Stimulated activated CD4-positive, alpha-beta T cell treated with anti-CD3 and anti-CD28 coated beads, Interleukin-2, amount 100 ng/mL, for 24 hours (primary cell): ENCODE measurements at places on chromosomes 1 and 21.

GRCh38 chr1:100794748-100795645 lies 75.5 kb downstream of the VCAM1 start:
- no peak for DNase-seq

DNA sequence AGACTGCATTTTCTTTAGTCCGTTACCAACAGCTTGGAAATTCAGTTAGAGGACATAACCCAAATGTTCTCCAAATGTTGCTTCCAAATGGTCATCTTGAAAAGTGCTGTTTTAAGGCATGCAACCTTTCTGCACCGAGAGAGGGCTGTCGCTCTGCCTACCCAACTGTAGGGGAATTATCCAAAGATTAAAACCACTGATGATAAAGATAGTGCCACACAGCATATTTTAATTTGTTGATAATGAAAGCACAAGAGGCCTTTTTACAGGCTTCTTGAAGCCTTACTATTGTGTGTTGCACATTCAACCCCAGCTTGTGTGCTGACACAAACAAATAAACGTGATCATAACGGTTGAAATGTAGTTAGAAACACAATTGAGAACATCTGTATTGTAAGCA lies 121.5 kb downstream of the LMO4 start:
- DNase-seq, result no peak

GRCh38 chr1:67031121-67031858 lies 22.7 kb downstream of the SLC35D1 start:
- DNase-seq, result no peak

- DNase-seq, result no peak
Observed at GRCh38 chr1:202662081-202662480, 48.2 kb downstream of the SYT2 start.

- no peak for DNase-seq
Observed at GRCh38 chr1:91120421-91120820, 98.6 kb upstream of the ZNF644 start.

GRCh38 chr1:12296016-12296415 lies 66.2 kb downstream of the VPS13D start:
- no peak for DNase-seq

DNA sequence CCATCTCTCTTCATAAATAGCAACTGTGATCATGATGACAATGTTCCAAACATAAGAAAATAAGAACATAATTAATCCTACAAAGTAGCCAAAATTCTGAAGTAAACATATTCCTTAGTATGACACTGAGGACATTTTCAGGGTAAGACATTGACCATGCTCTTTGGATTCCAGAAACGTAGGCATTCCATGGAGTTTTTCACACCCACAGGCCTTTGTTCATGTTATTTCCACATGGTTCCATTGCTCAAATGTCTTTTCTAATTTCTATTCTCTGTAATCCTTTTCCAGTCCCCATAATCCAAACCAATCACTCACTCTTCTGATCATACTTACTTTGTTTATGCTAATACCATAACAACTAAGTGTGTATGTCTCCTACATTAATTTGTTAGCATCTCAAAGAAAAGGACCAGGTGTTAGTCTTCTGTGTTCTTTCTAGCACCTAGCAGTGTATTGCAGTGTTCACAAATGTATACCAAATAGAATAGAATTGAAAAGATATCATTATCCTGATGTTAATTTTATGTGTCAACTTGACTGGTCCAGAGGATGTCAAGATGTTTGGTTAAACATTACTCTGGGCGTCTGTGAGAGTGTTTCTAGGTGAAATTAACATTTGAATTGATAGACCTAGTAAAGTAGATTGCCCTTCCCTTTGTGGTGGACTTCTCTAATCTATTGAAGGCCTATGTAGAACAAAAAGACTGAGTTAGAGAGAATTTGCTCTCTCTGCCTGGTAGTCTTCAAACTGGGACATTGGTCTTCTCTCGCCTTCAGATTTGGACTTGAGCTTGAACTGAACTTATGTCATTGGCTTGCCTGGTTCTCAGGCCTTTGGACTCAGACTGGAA lies 516.6 kb downstream of the PTPRC start:
- no peak for DNase-seq

DNA sequence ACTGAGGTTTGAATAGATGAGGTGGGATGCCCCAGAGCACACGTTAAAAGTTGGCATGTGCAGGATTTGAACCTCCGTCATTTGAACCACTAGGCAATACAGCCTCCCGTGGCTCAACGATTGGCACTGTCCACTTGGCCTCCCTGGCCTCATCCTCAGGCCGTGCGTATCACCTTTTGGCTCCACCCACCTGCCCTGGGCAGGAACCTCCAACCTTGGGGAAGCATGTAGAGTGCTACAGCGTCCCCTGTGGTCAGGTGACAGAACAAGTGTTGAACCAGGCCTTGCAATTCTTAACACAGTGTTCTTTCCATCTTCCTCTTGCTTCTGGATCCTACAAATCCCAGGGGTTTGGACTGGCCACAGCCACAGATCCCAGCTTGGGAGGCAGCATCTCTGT lies 112.6 kb downstream of the PAX7 start:
- DNase-seq, result no peak

- no peak for DNase-seq
Observed at GRCh38 chr21:31151156-31152045, 113.1 kb upstream of the KRTAP19-8 start.

DNA sequence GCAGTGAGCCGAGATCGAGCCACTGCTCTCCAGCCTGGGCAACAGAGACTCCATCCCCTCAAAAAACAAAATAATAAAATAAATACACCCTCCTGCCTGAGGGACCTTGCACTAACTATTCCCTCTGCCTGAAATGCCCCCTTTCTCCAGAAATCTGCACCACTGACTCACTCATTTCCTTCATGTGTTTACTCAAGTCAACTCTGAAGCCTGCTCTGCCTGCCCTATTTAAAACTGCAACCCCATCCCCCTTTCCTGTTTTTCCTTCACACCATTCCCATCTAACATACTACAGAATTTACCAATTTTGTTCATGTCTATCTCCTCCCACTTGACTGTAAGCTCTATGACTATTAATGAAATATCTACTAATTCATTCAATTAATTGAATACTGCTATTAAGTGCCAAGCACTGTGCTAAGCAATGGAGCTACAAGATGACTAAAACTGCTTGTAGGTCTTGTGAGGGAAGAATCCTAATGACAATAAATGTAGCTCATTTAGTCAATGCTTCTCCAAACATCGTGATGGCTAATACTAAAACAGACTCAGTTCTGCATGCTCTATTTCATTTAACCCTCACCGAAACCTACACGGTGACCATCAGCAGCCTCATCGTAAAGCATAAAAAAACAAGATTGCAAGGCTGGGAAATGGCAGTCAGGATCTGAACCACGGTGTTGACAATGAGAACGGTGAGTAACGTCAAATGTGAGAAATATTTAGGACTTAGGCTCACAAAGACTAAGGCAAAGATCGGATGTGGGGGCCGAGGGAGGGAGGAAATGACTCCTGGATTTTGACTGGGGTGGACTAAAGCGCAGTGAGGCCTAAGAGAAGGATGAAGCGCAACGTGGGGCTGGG lies 749 bp upstream of the TMEM39B start:
- no peak for DNase-seq

- DNase-seq, result no peak
Observed at GRCh38 chr1:172627702-172628101, 31.2 kb upstream of the FASLG start.

- DNase-seq, result no peak
Observed at GRCh38 chr1:247287460-247287859, 31.6 kb downstream of the VN1R5 start.

GRCh38 chr1:158969855-158970254 lies 38.5 kb downstream of the PYHIN1 start:
- no peak for DNase-seq

- DNase-seq, result no peak
Observed at GRCh38 chr1:6874298-6874697, 89.0 kb downstream of the CAMTA1 start.

DNA sequence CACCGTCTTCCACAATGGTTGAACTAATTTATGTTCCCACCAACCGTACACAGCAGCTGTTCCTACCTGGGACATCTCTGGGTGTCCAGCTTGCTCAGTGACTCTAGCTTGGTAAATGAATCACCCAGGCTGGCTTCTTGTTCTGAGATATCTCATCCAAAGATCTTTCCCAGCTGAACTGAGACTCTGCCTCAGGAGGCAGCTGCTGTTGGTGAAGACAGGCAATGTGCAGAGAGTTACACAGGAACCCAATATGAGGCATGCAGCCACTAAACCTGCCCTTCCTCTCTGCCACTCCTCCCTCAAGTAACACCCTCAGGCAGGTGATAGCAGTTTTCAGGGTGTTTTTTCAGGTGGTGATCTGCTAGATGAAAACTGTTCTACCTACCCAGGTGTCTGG lies 14.0 kb upstream of the FOXO6 start:
- DNase-seq, result no peak

GRCh38 chr1:57186455-57186854 lies 220.6 kb upstream of the C8B start:
- no peak for DNase-seq

DNA sequence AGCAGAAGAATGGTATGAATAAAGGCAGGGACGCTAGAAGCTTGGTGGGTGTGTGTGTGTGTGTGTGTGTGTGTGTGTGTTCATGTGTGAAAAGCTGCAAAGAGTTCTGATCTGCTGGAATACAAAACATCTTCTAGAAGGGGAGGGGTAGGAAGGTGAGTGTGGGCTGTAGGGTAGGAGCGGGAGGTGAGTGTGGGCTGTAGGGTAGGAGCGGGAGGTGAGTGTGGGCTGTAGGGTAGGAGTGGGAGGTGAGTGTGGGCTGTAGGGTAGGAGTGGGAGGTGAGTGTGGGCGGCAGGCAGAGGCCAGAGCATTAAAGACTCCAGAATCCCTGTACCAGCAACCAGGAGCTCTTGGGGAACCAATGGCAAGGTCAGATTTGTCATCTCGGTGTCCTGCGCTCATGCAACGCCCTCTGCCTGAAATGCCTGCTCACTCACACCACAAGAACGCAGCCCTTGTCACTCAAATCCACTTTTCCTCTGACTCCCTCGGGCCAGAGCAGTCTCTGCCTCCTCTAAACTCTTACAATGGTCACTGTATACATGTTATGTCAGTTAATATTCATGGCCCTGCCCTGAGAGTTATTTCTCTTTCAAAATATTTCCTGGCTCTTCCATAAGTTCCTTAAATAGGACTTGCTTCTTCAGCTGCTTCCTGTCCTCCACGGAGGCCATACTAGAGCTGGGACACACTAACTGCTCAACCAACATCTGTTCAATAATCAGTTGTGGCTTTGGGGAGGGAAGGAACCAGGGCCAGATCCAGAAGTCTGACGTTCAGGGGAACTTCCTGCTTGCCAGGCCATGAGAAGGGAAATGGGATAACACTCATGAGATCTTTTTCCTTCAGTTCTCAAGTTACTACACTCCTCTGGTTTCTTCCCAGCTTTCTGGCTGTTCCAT lies 53.6 kb upstream of the ZNF644 start:
- DNase-seq, result no peak

GRCh38 chr1:81802707-81803430 lies 2.1 kb downstream of the ADGRL2 start:
- DNase-seq, result peak; percentile 10

- no peak for DNase-seq
Observed at GRCh38 chr21:38861989-38862683, 56.4 kb downstream of the ETS2 start.

- no peak for DNase-seq
Observed at GRCh38 chr1:162906485-162906884, 45.5 kb upstream of the CCDC190 start.

DNA sequence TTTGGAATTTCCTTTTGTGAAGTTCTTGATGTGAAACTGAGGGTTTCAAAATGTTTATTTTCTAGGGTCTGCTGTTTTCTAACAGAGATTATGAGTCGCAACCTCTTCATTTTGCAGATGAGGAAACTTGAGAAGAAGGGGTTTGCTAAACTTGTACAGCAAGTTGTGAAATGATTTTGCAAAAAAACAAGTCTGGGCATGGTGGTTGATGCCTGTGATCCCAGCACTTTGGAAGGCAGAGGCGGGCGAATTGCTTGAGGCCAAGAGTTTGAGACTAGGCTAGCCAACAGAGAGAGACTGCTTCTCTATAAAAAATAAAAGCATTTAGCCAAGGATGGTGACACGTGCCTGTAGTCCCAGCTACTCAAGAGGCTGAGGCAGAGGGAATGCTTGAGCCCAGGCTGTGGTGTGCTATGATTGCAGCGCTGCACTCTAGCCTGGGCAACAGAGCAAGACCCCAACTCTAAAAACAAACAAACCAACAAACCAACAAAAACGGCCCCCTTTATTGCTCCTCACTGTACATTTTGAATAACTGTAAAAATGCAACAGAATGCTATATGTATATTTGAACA lies 9.9 kb downstream of the TRIM67 start:
- no peak for DNase-seq

GRCh38 chr1:1135339-1136136 lies 19.6 kb upstream of the C1orf159 start:
- DNase-seq, result no peak

DNA sequence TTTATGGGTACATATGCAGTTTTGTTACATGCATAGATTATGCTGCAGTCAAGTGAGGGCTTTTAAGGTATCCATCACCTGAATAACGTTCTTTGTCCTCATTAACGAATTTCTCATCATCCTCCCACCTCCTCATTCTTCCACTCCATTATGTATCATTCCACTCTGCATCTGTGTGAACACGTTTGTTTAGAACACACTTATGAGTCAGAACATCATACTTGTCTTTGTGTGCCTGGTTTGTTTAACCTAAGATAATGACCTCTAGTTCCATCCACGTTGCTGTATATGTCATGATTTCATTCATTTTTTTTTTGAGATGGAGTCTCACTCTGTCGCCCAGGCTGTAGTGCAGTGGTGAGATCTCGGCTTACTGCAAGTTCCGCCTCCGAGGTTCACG lies 6.7 kb upstream of the MPC2 start:
- no peak for DNase-seq

DNA sequence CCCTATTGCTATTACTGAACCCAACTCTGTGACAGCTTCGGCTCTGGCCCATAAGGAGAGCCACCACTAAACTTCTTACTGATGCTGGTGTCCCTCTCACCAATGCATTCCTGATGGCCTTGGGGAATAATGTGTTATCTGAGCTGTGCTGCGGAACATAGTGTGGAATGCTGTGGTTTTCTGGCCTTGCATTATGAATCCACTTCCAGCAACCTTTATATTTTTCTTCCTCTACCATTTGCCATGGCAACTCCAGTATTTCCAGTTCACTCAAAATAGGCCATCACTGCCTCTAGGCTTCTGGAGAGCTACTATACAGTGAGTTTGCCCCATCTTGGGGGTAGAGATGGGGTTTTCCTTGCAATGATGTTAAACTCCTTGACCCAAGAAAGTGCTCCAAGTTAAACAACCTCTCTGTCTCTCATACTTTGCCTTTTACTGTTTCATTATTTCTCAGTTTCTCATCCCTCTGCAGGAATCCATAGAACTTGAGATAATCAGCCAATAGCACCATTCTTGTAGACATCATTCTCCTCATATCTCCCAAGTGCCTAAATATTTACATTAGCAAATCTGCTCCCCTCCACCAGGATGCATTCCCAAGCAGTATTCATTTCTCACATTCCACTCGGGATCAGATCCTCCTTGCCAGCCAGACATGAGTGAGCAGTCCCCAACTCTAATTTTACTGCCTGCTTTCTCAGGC lies 11.1 kb upstream of the RAVER2 start:
- DNase-seq, result no peak

GRCh38 chr1:55062801-55063576 lies 23.6 kb downstream of the PCSK9 start:
- DNase-seq, result no peak
